ENCODE measurements at places on chromosomes 12 and 14.

GRCh38 chr12:121579981-121580868 lies 598 bp downstream of the KDM2B start:
- peak; percentile 70 for DNase-seq

DNA sequence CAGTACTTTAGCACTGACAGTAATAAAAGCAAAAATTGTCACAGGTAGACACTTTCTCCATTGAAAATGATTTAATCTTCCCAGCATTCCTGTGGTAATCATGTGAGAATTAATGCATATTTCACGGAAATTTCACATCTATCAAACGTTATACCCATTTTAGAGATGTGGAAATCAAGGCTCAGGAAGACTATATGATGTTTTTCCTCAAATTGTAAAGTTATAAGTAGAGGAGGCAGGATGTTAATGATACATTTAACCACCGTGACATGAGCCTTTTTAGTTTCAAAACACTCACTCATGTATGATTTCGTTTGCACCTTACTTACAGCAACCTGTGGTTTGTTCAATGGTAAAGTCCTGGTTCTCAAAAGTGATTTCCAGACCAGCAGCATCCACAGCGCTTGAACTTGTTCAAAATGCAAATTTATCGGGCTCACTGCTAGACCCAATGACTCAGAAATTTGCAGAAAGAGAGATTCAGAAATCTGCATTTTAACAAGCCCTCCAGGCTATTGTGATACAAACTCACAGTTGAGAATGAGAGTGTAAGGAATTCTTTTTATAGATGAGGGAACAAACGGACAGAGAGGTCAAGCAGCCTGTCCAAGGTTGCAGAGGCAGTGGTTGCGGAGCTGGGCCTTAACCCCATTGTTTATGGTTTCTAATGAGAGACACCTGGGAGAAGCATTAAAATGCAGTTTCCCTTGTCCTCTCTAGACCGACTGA lies 654.8 kb upstream of the TBX3 start:
- DNase-seq = no peak

GRCh38 chr14:32667791-32668190 lies 270.9 kb upstream of the NPAS3 start:
- DNase-seq = no peak

- no peak for DNase-seq
Observed at GRCh38 chr14:82410064-82410463, 876.4 kb upstream of the SEL1L start.

GRCh38 chr12:69925291-69925690 lies 100.3 kb downstream of the MYRFL start:
- no peak for DNase-seq

- DNase-seq = no peak
Observed at GRCh38 chr12:41881891-41882805, 262.5 kb downstream of the GXYLT1 start.

DNA sequence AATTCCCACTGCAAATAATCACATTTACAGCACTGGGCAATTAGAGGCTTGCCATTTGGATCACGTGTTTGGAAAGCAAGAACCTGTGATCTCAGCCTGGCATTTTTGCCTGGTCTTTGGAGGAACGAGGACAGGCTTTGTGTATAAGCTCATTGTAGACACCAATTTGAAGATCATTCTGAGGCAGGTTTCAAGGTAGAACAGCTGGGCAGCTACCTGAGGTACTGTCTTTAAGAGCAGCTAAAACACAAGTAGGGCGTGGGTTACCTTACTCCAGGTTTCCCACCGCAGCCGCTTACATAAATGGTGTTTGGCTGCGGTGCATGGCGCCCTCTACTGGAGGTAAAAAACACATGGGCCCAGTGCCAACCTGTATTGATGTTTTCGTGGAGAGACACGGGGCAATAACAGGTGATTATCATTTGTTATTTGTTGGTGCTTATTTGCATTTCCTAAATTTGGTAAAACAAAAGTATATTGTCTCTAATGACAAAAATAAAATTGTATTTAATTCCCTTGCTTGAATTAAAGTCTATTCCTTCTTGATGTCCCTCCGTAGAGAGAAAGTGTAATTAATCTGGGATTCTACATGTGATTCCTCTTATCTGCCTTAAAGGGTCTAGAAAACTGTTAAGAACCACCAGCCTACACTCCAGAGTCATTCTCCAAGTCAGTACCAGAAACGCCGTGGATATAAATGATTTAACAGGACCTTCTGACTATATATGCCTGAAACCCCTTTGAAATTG lies 69.7 kb downstream of the SVOP start:
- peak; percentile 63 for DNase-seq

- DNase-seq = no peak
Observed at GRCh38 chr12:53208435-53208834, 1.4 kb upstream of the ITGB7 start.

DNA sequence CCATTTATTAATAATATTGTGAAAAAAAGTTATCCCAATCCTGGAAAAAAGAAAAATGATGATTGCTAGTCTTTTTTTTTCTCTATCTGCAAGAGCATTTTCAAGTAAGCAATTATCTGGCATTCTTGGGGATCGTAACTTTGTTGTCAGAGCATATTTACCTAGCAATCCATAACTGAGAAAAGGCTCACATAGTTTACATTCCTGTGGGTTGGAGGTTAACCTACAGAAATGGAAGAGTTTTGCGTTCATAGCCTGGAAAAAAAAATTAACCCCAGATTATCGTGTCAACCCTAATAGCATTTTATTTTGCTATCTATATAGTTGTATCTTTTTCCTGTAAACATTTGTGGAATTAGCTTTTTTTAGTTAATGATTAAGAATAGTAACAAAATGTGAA lies 292.3 kb downstream of the DAD1 start:
- no peak for DNase-seq

- no peak for DNase-seq
Observed at GRCh38 chr14:91971188-91971778, 23.8 kb upstream of the FBLN5 start.
